ENCODE measurements at places on chromosomes 7 and 10.

DNA sequence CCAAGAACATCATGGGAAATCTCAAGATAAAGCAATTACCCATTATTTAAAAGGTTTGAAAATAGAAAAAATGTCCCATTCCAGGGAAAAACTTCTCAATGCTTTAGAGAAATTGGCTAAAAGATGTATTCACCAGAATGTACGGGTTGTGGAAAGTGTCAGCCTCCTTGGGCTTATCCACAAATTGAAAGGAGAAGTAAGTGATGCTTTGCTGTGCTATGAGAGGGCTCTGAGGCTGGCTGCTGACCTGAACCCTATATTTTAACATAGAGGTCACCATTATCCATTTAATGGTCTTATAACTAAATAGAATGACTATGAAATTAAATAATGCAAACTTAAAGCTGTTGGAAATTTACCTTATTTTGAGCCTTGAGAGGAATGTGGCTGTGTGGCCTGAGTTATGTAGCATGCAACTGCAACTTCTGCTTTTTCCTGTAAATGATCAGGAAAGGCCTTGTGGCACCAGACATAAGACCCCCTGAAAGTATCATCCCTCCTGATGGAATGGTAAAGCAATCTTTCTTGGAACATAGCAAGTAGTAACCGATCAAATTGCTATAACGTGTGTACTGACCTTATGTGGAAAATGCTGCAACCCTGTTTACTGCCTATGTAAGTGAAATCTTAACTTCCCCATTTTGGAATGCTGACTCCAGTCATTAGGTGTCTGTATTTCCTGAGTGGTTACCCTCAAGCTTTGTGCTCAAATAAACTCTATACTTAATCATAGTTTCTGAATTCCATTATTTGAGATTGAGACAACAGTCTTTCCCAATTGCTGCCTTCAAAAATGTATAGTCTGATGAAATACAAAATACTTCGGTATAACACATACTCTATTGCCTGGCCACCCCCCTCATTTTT is 6.9 kb downstream of the IFIT1B start:
- DNase-seq: no peak

DNA sequence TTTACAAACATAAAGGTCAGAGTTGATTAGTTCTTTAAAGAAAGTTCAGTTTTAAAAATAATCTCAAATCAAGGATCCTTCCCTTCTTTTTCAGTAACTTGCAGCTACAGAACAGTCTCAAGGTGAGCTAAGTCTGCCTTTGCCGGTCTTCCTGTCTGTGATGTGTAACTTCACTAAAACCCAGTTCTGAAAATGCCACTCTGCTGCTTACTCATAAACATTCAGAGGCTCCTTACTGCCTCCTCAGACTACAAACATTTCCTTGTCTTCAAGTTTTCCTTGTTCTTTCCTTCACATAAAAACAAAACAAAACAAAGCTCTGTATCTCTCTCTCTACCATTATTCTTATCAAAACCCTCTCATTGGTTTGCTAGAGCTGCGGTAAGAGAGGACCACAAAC is 128.7 kb downstream of the ETV1 start:
- DNase-seq: no peak

DNA sequence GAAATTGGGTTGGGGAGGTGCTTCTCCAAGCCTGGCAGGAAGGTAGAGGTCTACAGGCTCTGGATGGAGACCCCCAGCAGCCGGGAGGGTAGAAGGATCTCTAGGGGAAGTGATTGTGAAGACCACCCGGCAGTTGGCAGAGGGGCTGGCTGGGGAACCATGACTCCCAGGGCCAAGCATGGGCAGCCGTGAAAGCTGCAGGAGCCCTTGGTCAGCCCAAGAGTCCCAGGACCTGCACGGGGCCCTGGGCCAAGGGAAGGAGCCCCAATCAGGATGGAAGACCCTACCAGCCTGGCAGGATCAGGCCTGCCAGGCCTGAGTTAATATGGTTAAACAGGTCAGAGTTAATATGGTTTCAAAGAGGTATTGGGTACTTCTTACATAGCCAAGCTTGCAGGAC is 126.3 kb upstream of the NANOS1 start:
- no peak for DNase-seq

GRCh38 chr7:80768756-80769155 is 130.3 kb downstream of the CD36 start:
- DNase-seq: no peak

GRCh38 chr10:71371750-71372166 is 25.0 kb upstream of the CDH23 start:
- DNase-seq: no peak

- DNase-seq: no peak
Observed at GRCh38 chr10:69894156-69894555, 92.5 kb downstream of the COL13A1 start.

- no peak for DNase-seq
Observed at GRCh38 chr10:77771450-77771849, 133.8 kb upstream of the KCNMA1 start.

GRCh38 chr10:42734536-42734935 is 48.1 kb upstream of the BMS1 start:
- DNase-seq: no peak

DNA sequence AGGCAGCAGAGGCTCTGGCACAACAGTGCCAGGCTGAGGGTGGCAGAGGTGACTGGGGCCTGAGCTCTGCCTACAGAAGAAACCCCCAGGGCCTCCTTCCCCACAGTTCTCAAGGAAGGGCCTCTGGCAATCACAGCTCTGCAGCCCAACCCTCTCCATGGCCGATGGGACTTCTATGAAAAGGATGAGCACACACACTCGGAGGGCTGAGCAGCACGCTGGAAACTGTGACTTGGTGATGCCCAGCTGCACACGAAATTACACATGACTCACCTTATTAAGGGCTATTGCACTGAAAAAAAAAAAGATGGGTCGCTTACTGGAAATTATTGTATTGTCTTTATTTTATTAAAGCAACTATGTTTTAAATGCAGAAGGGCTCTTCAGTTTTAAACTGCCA is 42.9 kb upstream of the LRRC18 start:
- DNase-seq: no peak

DNA sequence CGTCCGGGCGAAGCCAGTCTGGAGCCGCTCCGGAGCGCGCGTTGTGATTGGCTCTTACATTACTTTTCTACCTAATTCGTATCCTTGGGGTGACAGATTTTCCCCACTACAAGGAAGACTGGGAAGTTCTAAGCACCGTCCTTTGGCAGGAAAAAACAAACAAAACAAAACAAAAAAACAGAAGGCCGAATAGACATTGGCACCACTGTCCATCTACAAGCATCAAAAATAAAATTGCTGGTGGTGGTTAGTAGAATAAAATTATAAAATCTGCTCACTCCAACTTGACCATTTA is 651 bp upstream of the SKAP2 start:
- DNase-seq: no peak

DNA sequence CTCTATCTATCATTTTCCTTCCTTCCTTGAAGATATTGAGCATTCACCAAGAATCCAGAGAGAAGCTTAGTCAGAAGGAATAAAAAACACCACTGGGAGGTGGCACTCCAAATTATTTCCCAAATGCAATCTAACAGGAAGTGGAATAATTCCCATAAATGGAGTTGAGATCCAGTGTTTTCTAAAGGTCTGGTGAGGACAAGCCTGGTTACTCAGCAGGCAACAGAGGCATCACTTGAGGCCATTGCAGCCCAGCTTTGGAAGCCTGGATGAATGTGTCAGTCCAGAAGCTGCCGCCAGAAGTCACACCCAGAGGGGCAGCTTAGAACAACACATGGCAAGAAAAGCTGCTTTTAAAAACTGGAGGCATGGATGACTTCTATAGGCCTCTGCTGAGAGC is 288.9 kb upstream of the KLF6 start:
- no peak for DNase-seq

- no peak for DNase-seq
Observed at GRCh38 chr7:145106001-145106400, 270.1 kb upstream of the TPK1 start.

DNA sequence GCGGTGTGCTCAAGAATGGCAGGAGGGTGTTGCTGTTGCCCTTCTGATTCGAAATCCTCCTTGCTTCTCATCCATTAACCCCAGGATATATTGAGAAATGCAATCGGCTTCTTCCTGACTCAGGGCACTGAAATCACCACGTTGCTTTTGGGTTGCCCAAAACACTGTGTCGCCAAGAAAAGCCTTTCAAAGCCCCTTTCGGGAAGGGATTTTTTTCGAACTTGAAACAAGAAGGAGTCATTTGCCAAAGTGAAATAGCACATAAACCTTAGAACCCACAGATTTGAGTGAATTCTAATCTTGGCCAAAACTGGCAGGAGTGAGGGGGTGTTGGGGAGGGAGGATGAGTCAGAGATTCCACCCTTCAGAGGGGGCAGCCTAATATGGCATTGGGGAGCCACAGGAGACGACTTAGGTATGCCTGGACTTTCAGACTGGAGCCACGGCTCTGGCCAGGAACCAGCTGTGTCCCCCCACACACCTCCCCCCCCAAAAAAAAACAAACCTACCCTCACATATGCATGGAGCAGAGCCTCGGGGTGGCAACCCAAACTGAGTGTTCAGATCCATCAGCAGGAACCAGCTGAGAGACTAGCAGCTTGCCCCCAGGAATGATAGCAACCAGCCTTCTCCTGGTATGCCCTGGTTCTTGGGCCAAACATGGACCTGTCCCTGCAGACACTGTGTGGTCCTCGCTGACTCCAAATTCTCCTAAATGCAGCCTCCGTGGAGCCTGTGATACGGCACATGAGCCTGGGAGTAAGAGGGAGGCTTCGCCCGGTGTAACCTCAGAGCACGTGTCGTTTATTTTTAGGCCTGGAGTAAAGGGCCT is 138.4 kb downstream of the FGFR2 start:
- DNase-seq: no peak

GRCh38 chr10:6669269-6669859 is 89.3 kb upstream of the PRKCQ start:
- no peak for DNase-seq

GRCh38 chr10:78178940-78179339 is 145.3 kb downstream of the RPS24 start:
- DNase-seq: no peak

DNA sequence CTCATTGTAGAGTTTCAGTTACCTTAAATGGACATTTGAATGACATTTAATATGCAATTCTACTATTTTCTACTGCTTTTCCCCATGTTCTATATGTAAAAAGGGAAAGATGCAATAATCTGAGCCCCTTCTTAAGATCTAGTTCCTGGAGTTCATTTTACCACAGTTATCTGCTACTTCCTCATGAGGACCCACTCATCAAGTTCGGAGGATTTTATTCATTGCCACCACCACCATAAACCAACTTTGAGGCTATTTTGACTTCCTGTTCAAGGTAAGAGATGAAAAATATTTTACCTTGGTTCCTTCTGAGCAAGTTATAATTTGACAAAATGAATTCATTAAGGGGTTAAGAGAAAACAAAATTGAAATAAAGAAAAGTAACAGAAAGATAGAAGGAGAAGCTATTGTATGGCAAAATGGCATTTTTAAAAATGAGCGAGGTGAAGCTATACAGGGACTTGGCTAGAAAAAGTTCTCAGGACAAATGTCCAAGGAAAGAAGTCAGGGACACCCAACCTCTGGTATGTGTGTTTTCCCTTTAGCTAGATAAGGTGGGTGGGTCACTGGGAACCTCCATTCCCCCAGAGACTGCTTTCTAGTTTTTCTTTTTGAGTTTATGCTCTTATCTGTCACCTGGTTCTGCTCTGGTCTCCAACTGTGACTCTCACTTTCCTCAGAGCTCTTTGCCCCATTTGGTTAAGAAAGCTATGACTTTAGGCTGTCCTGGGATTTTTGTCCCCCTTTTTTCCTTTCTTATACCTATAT is 14.9 kb upstream of the FAM3C start:
- no peak for DNase-seq

DNA sequence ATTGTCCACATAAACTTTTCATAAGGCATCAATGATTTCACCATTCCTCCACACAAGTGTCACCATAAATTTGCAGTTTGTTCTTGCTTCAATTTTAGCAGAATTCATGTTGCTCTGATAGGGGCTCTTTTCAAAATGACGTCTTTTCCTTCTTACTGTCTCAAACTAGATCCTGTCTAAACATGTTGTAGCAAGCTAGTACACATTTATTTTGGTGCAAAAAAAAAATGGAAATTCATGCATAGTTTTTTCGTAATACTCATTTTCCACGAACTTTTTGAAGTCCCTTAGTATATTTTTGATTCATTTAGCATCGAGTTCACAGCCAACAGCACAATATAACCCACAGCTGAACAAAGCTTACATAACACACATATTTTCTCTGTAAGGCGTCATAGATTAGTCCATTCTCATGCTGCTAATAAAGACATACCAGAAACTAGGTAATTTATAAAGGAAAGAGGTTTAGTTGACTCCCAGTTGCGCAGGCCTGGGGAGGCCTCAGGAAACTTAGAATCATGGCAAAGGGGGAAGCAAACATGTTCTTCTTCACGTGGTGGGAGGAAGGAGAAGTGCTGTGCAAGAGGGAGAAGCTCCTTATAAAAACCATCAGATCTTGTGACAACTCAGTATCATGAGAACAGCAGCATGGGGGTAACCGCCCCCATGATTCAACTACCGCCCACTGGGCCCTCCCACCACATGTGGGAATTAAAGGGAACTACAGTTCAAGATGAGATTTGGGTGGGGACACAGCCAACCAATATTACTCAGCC is 301.5 kb downstream of the CCDC3 start:
- no peak for DNase-seq

DNA sequence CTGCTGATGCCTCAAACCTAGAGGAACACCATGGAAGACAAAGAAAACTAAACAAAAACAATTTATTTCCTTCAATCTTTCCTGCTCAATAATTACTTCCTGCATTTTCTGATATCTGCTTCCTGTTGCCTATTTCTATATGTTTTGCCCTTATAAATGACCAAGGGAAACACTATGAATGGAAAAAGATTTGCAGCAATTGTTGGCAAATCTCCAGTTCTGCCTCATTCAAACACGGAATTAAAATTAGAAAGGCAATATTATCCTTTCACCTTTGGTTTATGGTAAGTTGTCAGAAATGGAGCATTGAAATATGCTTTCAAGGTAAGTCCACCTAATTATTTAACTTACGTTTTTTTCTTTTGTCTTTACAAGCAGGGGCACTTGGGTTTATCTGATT is 552.2 kb upstream of the ANKRD30A start:
- DNase-seq: no peak

DNA sequence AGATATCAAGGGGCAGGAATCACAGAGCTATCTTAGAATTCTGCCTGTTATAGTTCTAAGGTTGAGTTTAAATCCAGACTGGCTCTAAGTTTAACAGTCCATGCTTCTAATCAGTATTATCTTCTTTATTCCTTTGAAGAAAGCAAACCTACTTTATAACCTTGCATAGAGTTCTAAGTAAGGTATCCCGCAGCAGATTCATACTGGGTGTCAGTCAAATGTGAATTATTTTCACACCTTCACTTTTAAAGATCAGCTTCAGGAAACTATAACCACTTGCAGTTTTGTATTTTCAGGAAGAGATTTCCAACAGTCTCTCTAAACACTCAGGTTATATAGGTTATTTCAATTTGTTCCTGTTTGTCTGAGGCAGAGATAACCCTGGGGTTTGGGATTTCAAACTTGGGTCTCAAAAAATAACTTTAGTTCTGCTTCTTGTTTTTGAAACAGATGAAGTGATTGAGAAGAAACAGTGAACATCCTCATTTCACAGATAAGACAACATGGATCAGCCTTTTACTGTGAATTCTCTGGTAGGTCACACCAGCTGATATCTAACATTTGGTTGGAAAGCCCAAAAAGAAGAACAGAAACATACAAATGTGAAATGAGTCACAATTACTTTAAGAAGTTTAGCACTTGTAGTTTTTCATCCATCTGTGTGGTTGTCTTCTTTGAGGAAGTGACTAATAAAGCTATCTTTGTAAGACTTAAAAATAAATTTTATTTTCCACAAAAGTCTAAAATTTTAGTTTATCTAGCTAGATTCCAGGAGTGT is 21.4 kb downstream of the STAMBPL1 start:
- DNase-seq: no peak

All from NCI-H524 (cell line).